ENCODE measurements at places on chromosomes 2 and 18. TPM values are rescaled to one million over a fixed set of nuclear protein-coding genes. Genes with fewer than 3 reads are reported as not detected.

TEX44 gene
- not detected for total RNA-seq

KIAA1328 gene
- 8.6 TPM for total RNA-seq

KCNIP3 gene
- total RNA-seq = not detected

KCNK3 gene
- not detected for total RNA-seq

GORASP2 gene
- 84.4 TPM for total RNA-seq

RAB12 gene
- 18.2 TPM for total RNA-seq

CMPK2 gene
- 57.7 TPM for total RNA-seq

STARD7 gene
- 124 TPM for total RNA-seq

DHRS9 gene
- 0.12 TPM for total RNA-seq

CCDC85A gene
- total RNA-seq = not detected

TDRD15 gene
- total RNA-seq = not detected

REG1A gene
- total RNA-seq = not detected

ITGB6 gene
- total RNA-seq = not detected

HDLBP gene
- total RNA-seq = 226 TPM

GALR1 gene
- total RNA-seq = not detected

LYG1 gene
- 2.8 TPM for total RNA-seq

C2orf66 gene
- 1.8 TPM for total RNA-seq

AP1S3 gene
- total RNA-seq = 9.8 TPM

TNS1 gene
- total RNA-seq = 1.0 TPM

LOXL3 gene
- 0.78 TPM for total RNA-seq

RMC1 gene
- total RNA-seq = 59.8 TPM

TXNDC9 gene
- total RNA-seq = 33.2 TPM

DTNA gene
- 0.24 TPM for total RNA-seq

PROKR1 gene
- 0.05 TPM for total RNA-seq

ALLC gene
- total RNA-seq = not detected

NLRC4 gene
- total RNA-seq = 0.12 TPM

SERPINE2 gene
- 19.4 TPM for total RNA-seq

NEU2 gene
- not detected for total RNA-seq

CNTNAP5 gene
- not detected for total RNA-seq

AAMP gene
- total RNA-seq = 62.0 TPM

EPB41L5 gene
- total RNA-seq = 1.8 TPM

TMEM17 gene
- not detected for total RNA-seq

GAD1 gene
- total RNA-seq = 5.1 TPM

RGPD4 gene
- not detected for total RNA-seq

CNDP1 gene
- total RNA-seq = 0.20 TPM

LHCGR gene
- not detected for total RNA-seq

TMEM163 gene
- total RNA-seq = 0.76 TPM

RAX gene
- total RNA-seq = not detected

IRS1 gene
- total RNA-seq = 6.3 TPM

NAT8 gene
- not detected for total RNA-seq

NT5C1B gene
- not detected for total RNA-seq

CAPN14 gene
- total RNA-seq = 0.68 TPM

AFTPH gene
- total RNA-seq = 41.5 TPM

ZNF396 gene
- 0.54 TPM for total RNA-seq

MAB21L4 gene
- not detected for total RNA-seq

NEURL3 gene
- 1.2 TPM for total RNA-seq

MAP3K19 gene
- total RNA-seq = not detected

NDC80 gene
- total RNA-seq = 51.3 TPM

UGT1A9 gene
- not detected for total RNA-seq

LRATD1 gene
- total RNA-seq = not detected

MPP4 gene
- total RNA-seq = 0.15 TPM

BOK gene
- total RNA-seq = 0.07 TPM

ITGA6 gene
- total RNA-seq = 36.5 TPM
